ENCODE measurements at places on chromosomes 4 and X. TPM values are rescaled to one million over a fixed set of nuclear protein-coding genes. Genes with fewer than 3 reads are reported as not detected.

GRCh38 chr4:12519426-12519825, 964.7 kb downstream of the RAB28 start:
- DNase-seq = no peak

GRCh38 chrX:150680974-150681373, 12.2 kb upstream of the MTMR1 start:
- DNase-seq = no peak

DNA sequence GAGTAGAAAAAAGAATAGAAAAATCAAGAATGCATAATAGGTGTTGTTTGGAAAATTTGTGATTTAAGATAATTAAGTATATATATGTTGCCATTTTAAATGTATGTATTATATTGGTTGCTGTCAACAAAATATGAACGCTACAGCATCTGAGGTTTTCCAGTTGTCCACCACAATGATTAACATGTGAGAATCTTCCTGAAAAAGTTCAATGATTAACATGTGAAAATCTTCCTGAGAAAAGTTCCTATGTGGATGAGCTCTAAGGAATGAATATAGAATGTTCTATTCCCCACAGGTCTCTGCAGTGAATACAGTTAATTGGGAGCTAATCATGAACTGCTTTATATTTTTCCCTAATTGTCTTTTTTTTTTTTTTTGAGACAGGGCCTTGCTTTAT, 214.7 kb downstream of the CBR4 start:
- DNase-seq = no peak

DNA sequence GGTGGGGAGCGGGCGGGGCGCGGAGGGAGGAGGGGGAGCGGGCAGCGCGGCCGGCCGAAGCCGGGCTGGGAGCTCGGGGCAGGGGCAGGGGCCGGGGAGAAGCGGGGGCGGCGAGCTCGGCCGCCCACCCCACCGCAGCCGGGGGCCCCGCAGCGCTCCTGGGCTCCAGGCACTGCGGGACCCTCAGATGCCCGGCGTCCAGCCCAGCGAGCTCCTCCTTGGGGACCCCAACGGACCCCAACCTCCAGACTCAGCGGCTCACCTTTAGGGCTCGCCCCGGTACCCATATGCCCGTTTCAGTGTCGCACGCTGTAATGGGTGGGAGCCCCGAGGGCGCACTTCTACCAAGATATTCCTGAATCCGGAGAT, 357 bp upstream of the ADGRG2 start:
- DNase-seq = no peak

DNA sequence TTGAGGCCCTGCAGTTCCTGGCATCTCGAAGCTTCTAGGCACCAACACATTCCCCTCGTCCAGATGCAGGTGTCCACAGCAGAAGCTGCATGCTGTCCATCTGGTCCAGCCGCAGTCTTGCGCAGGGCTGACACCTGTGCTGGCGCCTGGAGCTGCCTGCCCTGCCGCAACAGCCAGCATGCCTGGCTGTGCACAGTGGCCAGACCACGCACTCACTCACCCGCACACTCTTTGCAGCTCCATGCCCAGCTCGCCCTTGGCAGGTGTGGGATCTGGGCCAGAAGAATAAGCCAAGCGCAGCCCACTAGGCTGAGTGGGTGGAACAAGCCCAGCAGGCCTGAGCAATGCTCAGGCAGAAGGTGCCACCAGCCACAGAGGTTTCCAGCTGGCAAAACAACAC, 125.6 kb downstream of the PARM1 start:
- no peak for DNase-seq

DNA sequence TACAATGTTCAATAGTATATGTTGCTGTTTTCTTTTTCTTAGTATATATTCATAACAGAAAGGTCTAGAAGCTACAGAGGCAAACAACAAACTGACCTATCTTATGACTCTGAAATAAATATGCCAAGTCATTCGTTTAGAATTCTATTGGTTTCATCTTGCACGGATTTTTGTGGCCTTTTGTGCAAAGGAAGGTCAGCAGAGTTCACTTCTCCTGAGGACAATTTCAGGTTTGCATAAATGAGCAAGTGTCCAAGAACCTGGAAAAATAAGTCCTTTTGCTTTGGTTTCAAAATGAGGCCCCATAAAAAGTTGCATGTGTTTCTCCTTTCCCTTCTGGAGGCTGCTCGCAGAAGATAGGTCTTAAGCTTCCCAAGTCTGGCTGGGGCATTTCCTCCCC, 156.9 kb downstream of the APBB2 start:
- DNase-seq = no peak

DNA sequence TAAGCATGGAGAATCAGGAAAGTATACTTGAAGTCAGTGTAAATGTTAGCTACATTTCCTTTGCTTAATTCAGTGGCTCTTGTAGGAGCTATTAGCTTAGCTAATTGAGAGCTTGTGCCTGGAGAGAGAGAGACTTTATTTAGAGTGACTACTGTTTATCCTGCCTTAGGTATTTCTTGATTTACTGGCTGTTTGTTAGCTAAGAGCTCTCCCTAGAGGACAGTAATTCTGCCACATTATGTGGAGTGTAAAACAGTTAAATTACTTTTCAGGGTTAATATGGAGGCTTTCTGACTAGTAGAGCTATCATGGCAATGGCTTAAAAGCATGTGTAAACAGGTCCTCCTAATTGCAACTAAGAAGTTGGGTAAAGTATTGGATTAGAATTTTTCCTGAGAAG, 306.5 kb upstream of the TECRL start:
- no peak for DNase-seq

GRCh38 chr4:169335331-169335730, 64.6 kb upstream of the SH3RF1 start:
- DNase-seq = no peak

DNA sequence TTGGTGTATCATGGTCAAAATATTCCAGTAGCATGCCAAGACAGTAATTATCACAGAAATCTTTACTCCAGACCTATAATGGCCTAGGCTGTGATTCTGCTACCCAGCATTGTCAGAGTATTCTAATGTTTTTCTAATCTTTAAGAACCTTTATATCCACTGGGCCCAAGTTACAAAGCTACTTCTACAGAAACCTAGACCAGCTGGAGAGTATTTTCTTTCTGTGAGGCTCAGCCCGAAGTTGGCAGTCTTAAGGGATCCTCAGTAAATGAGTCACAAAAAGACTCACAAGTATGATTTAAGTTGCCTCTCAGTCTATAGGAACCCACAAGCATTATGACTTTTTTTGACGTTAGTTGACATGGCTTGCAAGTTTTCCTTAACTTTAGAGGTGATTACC, 638.5 kb upstream of the FAM241A start:
- no peak for DNase-seq

DNA sequence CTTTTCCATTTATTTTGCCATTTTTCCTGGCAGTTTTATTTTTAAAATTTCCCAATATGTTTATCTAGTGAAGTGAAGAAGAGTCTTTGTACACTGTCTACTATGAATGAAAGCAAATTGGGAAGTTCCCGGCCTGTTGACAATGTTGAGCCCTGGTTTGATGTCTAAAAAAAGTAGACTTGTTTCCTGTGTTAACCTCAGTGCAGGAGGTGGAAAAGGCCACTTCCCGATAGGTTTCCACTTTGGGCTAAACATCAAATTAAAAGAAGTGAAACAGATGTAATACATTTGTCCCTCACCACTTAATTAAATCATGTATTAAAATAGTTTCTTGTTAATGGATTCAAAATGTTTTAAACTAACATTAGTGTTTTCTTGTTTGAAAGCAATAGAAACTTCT, 30.0 kb downstream of the BBS12 start:
- DNase-seq = no peak

DNA sequence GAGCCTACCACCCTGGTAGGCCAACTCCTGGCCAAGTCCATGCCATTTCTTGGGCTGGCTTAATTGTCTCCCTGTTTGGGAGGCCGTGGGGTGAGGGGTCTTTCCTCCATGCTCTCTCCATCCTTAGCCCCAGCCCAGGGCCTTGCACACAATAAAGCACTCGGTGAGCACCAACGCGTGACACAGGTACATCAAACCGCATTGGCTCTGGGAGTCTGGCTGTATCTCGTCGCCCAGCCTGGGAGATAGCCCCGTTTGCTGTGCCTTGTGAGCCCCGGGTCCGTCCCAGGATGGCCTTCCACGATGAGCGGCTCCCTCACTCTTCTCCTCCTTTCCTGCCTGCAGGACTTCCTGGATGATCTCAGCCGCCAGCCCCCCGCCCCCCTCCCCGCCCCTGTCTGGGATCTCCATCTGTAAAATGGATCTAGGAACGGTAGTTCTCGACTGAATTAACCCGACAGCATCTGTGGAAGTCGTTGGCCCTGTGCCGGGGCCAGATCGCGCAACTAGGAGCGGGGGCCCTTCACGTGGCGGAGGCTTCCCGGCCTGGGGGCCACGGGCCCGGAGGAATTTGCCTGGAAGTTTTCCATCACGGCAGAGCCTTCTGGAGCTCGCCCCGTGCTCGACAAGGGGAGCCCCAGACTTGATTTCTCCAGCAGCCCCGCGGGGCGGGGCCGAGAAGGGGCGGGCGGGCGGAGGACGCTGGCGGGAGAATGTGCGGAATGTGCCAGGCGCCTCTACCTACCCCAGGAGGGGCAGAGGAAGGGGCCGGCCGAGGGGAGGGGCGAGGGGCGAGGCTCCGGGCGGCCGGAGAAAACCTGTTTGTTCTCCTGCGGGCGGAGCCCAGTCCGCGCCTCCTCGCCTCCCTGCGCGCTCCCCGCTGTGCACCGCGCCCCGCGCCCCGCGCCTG, at the start of gene ZNF185:
ZNF185 (plus strand) TSS at position 846 of the 910 bp plus-strand sequence. CDS start 16,423 bp downstream, outside the sequence.
- DNase-seq = no peak

Gene C4orf36
- 0.59 TPM for total RNA-seq

Gene BGN
- total RNA-seq = 35.3 TPM

Gene MGAT4D
- total RNA-seq = not detected

Gene GLRA2
- total RNA-seq = not detected
